ENCODE measurements at places on chromosomes 12 and 14.

DNA sequence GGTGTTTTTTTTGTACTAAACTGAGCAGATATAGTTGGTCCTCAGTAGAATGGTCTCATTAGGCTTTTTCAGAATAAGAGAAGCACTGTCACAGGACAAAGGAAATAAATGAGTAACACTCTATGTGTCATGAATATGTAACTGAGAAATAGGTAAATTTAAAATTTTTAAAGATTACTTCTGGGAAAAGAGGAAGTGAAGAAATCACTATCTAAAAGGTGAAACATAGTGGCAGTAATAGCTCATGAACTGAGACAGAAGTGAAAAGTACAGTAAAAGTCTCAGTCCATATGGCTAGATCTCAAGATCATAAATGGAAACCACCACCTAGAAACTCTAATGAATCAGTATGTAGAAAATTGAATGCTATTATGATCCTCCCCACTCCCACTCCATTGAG, 89.3 kb upstream of the TTC7B start:
- no peak for DNase-seq

- DNase-seq: no peak
Measured at GRCh38 chr14:68969278-68970033, 9.6 kb downstream of the ACTN1 start.

- no peak for DNase-seq
Measured at GRCh38 chr14:60645126-60645741, 4.0 kb downstream of the SIX1 start.

DNA sequence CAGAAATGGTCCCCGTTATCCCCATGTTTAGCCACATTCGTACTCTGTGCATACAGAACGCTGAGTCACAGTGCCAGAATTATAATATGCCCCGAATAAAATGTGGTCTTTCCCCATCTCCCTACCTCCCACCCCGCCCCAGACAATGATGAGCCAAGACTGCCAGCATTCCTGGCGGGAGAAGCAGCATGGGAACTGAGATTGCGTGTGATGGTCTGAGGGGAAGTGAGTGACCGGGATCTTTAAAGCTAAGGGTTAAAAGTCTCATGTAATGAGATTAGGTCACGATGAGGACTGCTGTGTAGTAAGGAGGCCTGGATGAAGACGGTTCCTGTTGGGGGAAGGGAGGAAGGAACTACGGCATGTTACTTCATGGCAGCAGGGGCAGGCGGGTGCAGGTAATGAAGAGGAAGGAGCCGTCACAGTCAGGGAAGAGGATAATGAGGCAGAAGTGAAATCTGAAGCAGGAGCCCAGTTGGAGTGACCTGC, 243.3 kb upstream of the FKBP4 start:
- no peak for DNase-seq

- no peak for DNase-seq
Measured at GRCh38 chr12:1444142-1444516, 150.3 kb downstream of the FBXL14 start.

DNA sequence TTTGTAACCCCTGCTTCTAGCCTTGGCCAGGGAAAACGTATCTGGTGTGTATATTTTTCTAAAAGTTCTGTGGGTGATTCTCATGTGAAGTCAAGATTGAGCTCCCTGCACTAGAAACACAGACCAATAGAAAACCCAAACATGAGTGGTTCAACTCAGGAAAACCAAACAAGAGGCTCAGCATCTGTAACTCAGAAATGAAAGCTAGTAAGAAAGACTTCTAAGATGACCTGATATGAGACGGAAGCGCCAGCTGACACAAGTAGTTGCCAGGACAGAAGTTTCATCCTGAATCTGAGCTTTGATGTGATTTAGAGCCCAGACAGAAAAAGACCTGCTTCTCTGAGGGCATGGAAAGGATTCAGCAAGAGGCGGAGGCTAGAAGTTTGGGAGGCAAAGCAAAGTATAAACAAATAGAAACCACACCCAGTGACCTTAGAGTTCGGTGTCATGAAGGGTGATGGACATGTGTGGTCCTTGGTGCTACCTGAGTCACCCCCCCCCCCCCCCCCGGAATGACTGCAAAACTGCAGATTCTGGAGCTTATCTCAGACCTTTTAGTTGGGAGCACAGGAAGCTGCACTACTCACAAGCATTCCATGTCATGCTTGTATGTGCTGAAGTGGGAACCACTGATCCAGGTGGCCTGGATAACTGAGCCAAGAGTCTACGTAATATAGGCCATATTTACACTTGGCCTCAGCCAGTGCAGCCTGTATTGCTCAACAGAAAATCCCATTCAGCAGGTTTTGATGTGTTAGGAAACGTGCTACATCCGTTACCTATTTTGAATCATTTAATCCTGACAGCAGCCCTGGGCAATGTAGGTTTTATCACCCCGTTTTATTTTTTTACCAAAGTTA, 191.3 kb downstream of the ANO6 start:
- no peak for DNase-seq

DNA sequence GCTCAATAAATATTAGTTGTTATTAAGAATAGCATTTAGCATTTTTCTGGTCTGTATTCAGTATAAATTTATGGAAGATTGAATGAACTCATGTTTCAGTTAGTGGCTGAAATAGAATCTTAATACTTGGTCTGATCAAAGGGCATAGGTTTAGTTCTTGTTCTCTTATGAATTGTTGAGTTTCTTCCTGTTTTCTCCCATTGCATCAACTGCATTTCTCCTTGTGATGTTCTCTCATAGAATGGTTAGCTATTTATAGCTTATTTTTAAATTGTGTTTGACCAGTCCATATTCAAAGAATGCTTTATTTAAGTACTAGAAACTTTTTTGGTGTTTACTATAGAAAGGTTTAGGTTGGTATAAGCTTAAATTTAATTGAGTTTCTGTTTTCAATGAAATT, 29.8 kb downstream of the APAF1 start:
- DNase-seq: no peak

DNA sequence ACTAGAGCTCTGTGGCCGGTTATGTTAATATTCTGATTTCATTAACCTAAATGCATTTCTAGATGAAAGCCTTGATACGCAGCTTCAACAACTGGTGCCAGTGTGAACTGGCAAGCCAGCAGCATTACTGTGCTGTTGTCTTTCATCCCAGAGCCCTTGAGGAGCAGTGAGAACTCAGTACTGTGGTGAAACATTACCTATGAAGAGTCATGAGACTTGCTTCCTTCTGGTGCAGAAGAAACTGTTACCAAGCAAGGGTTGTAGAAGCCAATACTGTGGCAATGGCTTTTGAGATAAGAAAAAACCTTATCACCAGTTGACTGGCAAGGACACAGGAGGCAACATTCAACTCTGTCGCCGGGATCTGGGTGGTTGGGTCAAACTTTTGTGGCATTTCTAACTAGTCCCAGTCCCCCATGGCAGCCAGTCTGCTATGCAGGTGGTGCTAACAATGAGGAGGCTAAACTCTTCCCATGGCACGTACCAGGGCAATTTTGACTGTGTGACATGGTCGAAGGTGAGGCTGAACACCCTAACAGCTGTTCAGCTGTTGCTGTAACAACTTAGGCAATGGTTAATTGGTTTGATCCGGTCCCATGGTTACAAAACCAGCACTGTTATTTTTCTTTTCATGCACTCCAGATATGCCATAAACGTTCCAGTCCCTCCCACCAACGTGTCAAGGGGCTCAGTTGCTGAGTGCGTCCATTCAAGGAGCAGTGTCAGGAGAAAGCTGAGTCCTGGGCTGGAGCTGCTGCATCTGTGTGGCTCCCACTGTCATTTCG, 12.6 kb upstream of the LGALS3 start:
- no peak for DNase-seq

Measured in PC-9 (cell line).